LNCaP clone FGC (cell line): ENCODE measurements at places on chromosomes 11 and 22.

DNA sequence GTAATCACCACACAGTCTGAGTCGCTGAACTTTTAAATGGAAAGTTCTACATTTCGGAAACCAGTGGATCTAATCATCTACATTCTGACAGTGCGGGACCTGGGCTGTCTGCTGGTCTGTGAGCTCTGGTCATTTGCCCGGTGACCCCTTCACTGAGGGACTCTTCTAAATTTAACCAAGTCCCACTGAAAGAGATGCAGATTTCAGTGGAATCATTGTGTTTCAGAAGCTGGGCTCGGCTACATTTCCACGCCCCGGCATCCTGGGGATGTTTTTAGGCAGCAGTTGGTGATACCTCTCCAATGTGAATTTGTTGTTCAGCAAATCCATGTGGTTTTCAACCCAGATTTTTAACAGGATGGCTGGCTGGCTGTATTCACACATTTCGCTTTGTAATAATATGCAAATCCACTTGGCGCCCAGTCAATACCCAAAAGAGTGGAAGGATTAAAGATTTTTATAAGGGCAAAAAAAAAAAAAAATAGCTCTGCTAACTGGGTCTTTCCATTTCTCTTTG, 145.5 kb upstream of the RASSF10 start:
- DNase-seq: no peak

- no peak for DNase-seq
These were observed 34.9 kb downstream of the JRKL start for GRCh38 chr11:96424693-96425092.

GRCh38 chr22:19150482-19151328, 613 bp upstream of the GSC2 start:
- no peak for DNase-seq

GRCh38 chr22:26481112-26481693, 2.4 kb downstream of the HPS4 start:
- no peak for DNase-seq

DNA sequence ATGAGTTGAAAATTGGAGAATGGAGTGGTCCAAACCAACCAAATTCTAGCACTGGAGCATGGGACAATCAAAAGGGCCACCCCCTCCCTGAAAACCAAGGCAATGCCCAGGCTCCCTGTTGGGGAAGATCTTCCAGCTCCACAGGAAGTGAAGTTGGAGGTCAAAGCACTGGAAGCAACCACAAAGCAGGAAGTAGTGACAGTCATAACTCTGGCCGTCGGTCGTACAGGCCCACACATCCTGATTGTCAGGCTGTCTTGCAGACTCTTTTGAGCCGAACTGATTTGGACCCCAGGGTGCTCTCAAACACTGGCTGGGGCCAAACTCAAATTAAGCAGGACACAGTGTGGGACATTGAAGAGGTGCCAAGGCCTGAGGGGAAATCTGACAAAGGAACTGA, 80.5 kb upstream of the ADSL start:
- no peak for DNase-seq

DNA sequence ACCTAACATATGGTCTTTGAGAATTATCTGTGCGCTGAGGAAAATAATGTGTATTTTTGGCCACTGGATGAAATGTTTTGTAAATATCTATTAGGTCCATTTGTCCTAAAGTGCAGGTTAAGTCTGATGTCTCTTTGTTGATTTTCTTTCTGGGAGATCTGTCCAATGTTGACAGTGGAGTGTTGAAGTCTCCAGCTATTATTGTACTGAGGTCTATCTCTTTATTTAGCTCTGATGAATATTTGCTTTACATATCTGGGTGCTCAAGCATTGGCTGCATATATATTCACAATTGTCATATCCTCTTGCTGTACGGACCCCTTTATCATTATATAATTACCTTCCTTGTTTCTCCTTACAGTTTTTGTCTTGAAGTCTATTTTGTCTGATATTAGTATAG, 833.8 kb downstream of the DLG2 start:
- no peak for DNase-seq

DNA sequence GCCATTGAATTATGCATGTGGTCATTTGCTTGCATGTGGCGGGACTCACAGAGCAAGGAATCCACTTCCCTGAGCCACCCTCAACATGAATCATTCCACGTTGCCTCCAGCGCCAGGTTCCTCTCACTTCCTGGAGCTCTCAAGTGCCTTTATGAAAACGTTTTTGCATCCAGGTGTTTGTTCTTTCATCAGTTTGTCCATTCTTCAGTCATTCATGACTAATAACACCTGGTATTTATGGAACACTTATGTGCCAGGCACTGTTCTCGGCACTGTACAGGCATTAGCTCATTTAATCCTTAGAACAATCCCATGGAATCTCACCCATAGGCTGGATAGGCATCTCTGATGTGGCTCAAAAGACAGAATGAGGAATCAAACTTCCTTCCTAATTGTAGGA, 256.1 kb upstream of the SYN3 start:
- no peak for DNase-seq

- DNase-seq: no peak
These were observed 662.6 kb downstream of the METTL15 start for GRCh38 chr11:28770806-28771205.

GRCh38 chr22:36279219-36279666, 26.3 kb downstream of the APOL1 start:
- no peak for DNase-seq

- DNase-seq: no peak
These were observed 12.3 kb downstream of the OR51V1 start for GRCh38 chr11:5188201-5188600.

DNA sequence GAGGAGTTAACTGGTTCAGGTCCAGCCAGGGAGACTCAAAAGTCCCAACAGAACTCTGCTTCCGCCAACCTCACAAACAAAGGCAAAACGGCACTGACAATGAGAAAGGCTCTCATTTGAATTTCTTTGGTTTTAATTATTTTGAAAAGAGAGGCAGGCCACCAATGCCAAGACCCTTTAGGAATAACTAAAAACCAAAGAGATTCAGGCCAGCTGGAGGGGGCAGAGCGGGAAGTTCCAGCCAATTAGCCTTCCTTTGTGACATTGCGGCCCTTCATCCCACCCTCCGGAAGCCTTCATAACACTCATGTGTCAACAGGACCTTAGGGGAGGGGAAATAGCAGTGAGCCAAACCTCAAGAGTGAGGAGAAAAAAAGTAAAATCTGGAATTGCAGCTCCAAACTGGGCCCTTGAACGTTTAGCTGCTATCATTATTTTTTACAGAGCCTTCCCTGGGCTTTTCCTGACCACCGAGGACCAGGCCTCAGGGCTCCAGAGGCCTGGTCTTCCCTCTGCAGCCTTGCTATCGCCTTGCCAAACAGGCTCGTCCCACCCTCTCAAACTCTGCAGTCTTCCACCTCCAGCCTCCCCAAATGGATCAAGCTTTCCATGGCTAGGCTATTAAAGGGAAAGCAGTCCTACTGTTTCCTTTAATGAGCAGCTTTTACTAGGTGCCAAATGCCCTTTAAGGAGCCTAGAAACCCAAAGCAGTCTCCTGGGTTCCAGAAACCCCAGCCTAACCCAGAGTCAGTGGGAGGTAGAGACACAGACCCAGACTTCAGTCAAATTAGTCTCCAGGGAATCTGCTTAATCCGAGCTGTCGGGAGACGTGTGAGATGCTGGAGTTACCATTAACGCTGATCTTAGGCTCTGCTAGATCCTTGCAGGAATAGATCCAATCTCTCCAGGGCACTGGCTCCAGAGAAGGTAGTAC, 114.2 kb downstream of the CCDC34 start:
- no peak for DNase-seq

GRCh38 chr11:84899134-84899533, 728.0 kb downstream of the DLG2 start:
- DNase-seq: no peak

GRCh38 chr11:94796190-94796580, 28.0 kb downstream of the AMOTL1 start:
- DNase-seq: no peak

GRCh38 chr11:12226093-12226492, 115.7 kb downstream of the MICAL2 start:
- DNase-seq: no peak

- no peak for DNase-seq
These were observed 103.2 kb upstream of the KIRREL3 start for GRCh38 chr11:127103586-127104388.

DNA sequence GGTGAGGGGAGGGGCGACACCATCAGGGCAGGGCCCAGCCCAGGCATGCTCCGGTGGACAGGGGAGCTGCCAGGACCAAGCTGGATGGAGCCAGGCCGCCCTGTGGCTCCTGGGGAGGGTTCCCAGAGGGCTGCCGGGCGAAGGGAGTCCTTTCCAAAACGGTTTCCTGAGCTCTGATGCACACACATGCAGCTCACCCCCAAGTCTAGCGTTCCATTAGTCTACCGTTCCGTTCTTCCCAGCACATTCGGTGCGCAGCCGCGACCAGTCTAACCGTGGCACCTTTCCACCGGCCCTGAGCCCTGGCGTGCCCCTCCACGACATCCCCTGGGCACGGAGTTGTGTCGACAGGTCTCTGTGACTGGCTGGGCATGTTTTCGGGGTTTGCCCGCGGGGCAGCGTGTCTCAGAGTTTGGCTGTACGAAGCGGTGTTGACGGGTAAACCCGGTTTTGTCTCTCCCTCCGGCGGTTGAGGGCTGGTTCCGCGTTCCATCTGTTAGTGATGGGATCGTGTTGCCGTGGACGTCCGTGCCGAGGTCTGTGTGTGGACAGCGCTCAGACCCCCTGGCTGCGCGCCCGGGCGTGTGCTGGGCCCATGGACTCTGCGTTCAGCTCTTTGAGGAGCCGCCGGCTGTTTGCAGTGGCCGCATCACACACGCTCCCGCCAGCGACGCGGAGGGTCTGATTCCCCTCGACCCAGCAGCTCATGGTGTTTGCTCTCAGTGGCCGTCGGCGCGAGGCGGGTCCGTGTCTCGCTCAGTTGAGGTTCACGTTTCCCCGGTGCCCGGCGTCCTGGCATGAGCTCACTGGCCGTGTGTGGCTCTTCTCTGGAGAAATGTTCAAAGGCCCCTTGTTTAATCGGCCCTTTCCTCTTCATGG, 121.2 kb downstream of the IGLL1 start:
- DNase-seq: no peak

- no peak for DNase-seq
These were observed 28.7 kb downstream of the RPL3 start for GRCh38 chr22:39290724-39291161.

DNA sequence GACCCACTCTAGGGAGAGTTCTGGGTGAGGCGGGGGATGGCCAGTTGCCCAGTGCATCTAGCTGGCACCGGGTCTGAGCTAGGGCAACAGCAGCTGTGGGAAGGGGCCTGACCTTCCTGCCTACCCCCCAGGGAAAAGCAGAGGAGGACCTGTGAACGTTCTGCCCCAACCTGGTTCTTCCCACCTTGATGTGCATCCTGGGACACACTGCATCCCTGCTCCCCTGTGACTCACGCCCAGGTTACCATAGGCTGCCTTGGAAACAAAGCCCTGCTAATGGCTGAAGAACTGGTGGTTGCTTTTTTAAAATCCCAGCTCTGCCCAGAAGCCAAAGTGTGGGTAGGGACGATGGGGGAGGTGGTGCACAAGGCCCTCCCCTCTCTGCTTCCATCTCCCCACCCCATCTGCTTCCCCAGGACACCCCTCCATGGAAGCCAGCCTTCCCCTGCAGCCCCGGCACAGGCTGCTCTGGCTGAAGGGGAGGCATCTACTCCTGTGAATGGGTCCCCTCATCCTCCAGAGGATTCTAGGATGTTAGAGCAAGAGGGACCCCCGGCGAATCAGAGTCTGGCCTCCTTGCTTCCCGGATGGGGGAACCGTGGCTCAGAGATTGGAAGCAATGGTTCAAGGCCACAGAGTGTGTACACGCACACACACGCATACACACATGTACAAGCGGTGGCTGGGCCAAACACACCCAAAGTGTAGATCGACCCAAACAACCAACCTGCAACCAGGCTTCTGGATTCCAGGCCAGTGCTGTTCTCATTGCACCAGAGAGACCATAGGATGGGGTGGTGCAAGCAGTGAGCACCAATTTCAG, 7.6 kb upstream of the C11orf96 start:
- DNase-seq: no peak

GRCh38 chr11:67055812-67056211, 835 bp upstream of the RHOD start:
- no peak for DNase-seq

- DNase-seq: no peak
These were observed 60.3 kb downstream of the APOL3 start for GRCh38 chr22:36100134-36100824.

- DNase-seq: no peak
These were observed 91.3 kb downstream of the LRRC32 start for GRCh38 chr11:76579056-76579751.

GRCh38 chr11:92768121-92768840, 201.2 kb upstream of the MTNR1B start:
- no peak for DNase-seq

DNA sequence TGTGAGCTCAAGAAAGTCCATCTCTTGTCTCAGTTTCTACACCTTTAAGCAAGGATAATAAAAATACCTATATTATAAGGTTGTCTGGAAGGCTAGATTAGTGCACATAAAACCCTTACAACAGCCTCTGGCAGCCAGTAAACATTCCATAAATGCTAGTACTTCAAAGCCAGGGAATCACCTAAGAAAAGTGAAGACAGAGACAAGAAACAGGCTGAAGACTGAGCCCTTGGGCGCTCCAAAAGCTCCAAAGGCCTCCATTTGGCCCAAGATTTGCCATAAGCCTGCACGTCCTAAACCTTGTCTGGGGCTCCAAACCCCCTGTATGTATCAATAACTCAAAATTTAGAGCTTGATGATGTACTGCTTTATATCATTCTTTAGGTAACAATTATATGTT, 52.2 kb upstream of the AKIP1 start:
- no peak for DNase-seq

GRCh38 chr11:89381094-89381493, 110.1 kb downstream of the NOX4 start:
- no peak for DNase-seq

GRCh38 chr11:10459029-10459970, 4.2 kb downstream of the AMPD3 start:
- no peak for DNase-seq

GRCh38 chr11:112797648-112798293, 163.4 kb upstream of the NCAM1 start:
- no peak for DNase-seq

GRCh38 chr11:132298357-132298756, 927.9 kb downstream of the NTM start:
- no peak for DNase-seq

- peak; percentile 22 for DNase-seq
These were observed 10.7 kb upstream of the GSTP1 start for GRCh38 chr11:67572747-67573419.

DNA sequence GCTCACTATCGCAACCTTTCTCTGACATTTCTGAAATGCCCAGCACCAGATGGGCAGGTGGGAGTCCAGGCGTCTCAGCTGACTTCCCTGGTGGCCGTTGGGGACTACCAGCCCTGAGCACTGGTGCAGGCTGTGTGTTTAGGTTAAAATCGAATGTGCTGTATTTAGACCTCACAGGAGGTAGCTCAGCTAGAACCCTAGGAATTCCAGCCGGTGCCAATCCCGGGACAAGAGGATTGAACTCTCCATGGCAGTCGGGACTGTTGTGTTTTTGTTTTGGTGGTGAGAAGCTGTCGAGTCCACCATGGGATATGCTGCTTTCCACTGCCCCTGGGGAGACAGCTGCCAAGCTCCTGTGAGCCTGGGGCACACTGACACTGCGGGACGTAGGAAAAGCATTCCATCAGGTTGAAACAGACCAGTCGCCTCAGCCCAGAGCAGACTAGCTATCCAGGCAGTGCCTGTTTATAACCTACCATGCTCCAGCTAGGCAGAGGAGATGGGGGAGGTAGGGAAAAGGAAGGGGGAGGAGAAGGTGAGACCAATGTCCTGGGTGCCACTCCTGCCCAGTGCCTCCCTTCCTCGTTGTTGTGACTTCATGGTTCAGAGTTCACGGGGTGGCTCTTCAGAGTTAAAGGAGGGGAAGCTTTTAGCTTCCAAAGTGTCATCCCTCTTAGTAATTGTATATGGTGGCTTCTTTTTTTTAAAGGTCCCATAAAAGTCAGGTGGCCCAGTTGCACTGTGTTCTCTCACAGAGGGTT, 53.0 kb downstream of the MICAL2 start:
- no peak for DNase-seq
